ENCODE measurements at places on chromosomes 2 and 18.

GRCh38 chr2:156576005-156576404 is 139.8 kb downstream of the GPD2 start:
- no peak for DNase-seq

- DNase-seq, result peak; percentile 4
Observed at GRCh38 chr18:11728249-11728648, 39.2 kb downstream of the GNAL start.

DNA sequence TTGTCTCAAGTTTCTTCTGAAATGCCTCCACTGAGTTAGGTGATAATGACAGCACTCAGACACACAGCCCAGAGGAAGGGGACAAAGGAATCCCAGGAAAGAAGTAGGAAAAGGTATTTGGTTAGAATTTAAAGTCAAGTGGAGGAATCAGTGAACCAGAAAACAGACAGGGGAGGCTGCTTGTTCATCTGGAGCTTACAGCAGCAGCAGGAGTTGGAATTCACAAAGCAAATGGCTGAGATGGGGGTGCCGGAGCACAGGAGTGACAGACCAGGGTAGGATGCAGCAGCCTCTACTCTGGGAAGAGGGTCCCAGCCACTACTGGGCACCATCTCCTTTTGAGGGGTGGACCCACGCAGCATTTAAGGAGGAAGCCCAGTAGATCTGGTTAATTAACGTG is 104.8 kb downstream of the ST6GAL2 start:
- DNase-seq, result no peak

- no peak for DNase-seq
Observed at GRCh38 chr2:136434251-136434715, 316.3 kb upstream of the CXCR4 start.

- peak; percentile 76 for DNase-seq
Observed at GRCh38 chr2:200603972-200604371, 18.2 kb downstream of the AOX1 start.

DNA sequence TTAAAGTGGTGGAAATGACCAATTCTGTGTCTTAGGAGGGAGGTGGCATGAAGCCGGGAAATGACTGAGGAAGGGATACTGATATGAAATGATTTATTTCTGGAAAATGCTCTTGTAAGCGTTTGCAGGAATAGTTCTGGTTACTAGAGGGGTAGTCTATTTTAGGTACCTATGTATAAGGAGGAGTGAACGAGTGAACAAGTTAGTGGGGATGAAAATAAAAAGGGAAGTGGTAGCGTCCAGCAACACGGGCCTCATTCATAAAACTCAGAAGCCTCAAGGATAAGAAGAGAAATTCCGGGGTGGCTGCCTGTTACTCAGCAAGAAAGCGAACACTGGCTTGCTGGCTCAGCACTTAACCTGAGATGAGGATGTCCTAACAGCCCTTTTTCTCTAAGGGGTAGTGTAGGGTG is 303.3 kb downstream of the NCKAP5 start:
- DNase-seq, result no peak

GRCh38 chr2:42230891-42231290 is 61.7 kb downstream of the EML4 start:
- no peak for DNase-seq

DNA sequence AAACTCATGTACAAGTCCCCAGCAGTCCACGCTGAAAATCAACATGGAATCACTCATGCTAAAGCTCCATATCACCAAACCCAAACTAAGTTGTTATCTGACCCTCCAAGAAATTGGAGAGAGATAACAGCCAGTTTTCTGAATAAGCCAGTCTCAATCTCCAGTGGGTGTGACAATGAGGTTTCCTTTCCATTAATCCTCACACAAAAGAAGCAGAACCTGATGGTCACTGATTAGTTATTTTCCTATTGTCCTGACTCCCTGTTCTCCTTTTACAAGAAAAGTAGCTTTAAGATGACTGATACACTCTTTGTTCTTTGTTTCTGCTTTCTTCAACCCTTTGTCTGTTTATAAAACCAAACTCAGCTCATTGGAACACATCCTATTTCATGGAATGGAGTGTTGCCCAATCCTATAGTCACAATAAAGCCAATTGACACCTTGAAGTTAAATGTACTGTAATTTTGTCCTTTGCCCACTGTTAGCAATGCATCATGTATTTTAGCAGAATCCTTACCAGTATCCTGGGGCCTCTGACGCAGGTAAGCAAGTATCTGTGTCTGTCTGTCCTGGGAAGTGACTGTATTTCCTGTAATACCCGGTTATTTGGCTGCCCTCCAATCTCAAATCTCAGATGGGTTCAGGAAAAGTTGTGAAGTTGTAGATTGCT is 30.6 kb upstream of the SH3RF3 start:
- peak; percentile 13 for DNase-seq

DNA sequence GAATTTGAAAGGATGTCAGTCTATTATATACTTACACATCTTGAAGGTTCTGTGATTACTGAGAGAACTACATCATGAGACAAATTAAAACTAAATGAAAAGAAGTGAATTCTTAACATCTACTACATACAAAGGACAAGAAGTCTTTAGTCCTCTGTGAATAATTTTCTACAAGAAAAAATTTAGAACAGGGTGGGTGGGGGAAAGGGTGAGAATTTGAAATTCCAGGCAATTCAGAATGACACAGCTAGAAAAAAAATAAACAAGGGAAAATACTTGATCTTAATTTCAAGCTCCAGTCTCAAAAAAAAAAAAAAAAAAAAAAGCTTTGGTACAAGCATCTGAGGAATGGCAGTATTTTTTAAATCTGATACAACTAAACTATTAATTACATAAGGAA is 15.5 kb downstream of the CUL3 start:
- DNase-seq, result no peak
